ENCODE measurements at places on chromosomes 3 and 15.

- DNase-seq: no peak
These were observed 23.8 kb downstream of the NEDD4 start for GRCh38 chr15:55969582-55969981.

GRCh38 chr15:41647262-41647661, 12.9 kb upstream of the MGA start:
- DNase-seq: no peak

DNA sequence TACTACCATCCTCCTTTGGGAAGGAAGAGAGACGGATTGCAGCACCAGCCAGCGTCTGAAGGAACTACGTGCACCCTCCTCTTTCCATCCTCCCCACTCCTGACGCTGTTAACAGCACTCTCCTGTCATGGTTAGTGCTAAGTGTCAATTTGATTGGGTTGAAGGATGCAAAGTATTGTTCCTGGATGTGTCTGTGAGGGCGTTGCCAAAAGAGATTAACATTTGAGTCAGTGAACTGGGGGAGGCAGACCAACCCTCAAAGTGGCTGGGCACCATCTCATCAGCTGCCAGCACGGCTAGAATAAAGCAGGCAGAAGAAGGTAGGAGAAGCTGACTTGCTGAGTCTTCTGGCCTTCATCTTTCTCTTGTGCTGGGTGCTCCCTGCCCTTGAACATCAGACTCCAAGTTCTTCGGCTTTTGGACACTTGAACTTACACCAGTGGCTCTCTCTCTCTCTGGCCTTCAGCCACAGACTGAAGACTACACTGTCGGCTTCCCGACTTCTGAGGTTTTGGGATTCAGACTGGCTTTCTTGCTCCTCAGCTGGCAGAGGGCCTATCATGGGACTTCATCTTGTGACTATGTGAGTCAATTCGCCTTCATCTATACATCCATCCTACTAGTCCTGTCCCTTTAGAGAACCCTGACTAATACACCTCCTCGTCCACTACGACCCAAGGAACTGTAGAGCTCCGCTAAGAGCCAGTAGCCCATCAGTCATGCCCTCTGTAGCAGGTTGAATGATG, 128.2 kb upstream of the HES1 start:
- DNase-seq: no peak

DNA sequence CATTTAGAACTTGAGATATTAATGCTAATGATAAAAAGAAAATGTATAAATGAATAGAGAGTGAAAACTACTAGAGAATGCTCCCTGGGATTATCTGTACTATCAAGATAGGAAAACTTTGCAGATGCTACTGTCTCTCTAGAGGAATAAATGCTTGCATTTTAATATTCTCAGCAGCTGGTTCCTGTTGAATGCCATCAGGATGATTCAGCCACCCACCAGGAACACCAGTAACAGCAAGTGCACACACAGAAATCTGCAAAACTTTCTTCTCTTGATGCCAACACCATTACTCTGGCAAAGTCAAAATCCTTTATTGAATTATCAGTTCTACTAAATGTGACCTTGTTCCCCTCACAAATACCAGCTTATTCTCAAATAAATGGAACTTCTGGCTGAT, 148.4 kb downstream of the TIGIT start:
- DNase-seq: no peak

GRCh38 chr3:181464033-181464694, 247.6 kb upstream of the SOX2 start:
- no peak for DNase-seq

- no peak for DNase-seq
These were observed 36.8 kb downstream of the TLE3 start for GRCh38 chr15:70060993-70061305.

- DNase-seq: no peak
These were observed 15.1 kb upstream of the PRICKLE2 start for GRCh38 chr3:64240396-64240795.

DNA sequence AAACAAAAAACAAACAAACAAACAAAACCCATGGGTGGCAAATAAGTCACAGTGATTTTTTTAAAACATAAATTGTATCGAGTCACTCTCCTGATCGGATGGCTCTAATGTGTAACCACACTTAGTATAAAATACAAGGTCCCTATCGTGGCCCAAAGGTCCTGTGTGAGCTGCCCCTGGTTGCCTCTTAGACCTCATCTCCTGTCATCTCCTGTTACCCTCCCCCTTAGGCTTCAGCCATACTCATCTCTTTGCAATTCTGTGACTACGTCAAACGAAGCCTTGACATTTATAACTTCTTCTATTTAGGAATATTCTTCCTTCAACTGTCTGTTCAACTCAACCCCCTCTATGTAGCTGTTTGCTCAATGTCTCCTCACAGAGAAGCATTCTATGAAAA, 43.9 kb upstream of the TTBK2 start:
- DNase-seq: no peak

DNA sequence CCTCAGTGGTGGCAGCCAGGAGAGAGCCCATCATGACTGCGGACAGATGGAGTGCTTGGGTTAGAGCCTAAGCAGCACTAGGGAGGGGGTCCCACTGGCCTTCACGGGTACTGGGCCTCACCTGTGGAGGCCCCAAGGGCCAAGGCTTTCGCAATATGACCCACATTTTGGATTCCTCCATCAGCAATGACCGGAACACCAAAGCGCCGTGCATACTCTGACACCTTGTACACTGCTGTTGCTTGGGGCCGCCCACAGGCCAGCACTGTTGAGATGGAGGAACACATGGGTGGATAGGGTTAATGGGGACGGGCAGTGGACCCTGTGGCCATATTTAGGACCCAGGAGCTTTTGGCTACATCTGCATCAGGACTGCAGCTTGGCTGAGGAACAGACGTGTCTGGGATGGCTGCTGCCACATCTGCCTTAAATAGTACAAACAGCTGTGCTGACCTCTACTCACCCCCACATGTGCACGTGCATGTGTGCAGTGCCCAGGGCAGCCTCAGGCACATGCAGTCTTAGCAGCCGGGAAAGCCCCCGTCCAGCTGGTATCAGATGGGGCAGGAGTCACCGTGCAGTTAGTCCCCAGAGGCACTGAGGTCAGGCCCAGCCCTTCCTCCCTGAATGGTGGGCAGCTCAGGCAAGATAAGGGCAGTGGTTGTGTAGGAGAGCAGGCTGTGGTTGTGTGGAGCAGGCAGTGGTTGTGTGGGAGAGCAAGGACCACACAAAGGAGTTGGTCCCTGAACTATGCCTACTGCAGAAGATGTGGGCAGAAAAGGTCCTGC, 3.3 kb downstream of the NDUFAF3 start:
- DNase-seq: no peak

DNA sequence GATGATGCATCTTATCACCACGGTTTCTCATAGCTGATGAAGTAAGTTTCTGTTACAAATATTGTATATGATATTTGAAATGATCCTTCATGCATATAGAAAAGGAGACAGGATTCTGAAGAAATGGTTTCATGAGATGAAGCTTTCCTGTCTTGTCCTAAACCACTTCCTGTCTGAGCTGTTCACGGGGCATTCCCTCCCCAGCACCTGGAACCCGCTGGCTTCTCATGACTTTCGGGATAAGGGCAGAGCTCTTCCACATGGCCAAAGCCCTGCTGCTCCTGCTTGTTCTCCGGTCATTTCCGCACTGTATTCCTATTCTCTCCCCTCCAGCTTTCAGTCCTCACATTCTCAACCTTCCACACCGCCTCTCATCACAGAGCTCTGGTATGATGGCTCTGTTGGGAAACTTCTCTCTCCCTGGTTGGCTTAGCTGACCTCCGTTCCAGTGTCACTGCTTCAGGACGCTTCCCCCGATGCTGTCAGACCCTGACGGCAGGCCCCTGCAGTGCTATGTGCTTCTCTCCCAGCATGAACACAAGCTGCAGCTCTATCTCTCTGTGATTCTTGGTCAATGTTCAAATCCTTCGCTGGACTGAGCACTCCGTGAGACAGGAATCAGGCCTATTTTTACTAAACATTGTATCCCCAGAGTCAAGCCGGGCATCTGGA, 86.9 kb upstream of the HERC1 start:
- DNase-seq: no peak

- no peak for DNase-seq
These were observed 47.0 kb downstream of the MAP2K1 start for GRCh38 chr15:66433726-66434125.

DNA sequence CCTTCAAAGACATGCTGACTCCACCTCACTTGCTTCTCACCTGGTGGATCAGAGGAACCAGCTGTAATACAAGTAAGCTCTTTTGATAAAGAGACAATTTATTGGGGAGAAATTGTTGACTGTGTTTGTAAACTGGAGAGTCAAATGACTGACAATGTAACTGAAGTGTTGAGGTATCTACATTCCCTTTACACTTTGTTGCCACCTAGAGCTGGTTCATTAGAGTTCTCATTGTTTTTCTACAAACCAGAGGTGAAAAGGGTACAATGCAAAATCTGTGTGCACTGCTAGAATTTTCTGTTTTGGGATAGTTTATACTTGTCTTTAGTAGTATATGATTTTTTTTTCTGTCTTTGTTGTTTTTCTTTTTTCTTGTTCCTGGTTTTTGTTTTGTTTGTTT, 8.7 kb upstream of the LRRC58 start:
- DNase-seq: no peak

- no peak for DNase-seq
These were observed 348.6 kb downstream of the NLGN1 start for GRCh38 chr3:173745952-173746682.

DNA sequence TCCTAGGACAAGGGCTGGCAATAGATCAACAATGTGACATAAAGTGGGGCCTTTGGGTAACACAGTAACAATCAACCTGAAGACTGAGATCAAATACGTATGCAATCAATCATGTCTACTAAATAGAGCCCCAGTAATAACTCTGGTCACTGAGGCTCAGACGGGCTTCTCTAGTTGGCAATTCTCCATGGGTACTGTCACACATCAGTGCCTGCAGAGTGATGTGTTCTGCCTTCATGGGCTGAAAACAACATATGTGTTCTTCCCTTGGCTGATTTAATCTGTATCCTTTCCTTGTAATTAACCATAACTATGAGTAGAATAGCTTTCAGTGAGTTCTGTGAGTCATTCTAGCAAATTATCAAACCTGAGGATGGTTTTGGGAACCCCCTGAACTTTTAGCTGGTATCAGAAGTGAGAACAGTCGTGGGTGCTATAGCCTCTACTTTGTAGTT, 113.6 kb downstream of the TMCO5A start:
- no peak for DNase-seq

GRCh38 chr3:101141135-101141534, 147.9 kb upstream of the ABI3BP start:
- no peak for DNase-seq

DNA sequence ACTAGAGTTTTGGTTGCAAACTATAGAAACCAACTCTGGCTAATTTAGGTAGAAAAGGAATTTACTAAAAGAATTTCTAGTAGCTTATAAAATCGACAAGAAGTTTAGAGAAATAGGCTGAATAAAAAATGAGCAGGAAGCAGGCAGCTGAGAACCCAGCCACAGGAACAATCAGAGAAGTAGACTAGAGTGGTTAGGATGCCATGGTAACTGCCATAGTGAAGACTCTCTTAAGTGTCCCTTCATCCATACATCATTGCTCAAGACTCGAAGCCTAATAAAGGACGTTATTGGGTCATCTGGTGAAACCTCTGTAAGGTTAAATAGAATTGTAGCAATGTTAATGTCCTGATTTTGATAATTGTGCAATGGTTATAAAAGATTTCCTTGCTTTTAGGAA, 13.8 kb downstream of the AVEN start:
- no peak for DNase-seq

GRCh38 chr15:87671289-87671688, 585.2 kb downstream of the NTRK3 start:
- no peak for DNase-seq

DNA sequence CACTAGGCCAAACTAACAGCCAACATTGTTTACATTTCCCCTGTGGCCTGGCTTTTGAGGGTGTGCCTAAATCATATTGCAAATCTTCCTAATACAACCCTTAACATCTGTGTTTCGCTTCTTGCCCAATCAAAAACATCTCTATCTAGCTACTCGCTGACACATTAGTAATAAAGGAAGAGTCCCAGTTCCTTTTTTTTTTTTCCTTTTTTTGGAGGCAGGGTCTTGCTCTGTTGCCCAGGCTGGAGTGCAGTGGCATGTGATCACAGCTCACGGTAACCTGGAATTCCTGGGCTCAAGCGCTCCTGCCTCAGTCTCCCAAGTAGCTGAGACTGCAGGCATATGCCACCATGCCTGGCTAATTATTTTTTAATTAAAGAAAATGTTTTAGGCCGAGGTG, 2.1 kb upstream of the SRPRB start:
- DNase-seq: no peak

GRCh38 chr3:53258600-53259426, 3.0 kb upstream of the TKT start:
- peak; percentile 45 for DNase-seq

DNA sequence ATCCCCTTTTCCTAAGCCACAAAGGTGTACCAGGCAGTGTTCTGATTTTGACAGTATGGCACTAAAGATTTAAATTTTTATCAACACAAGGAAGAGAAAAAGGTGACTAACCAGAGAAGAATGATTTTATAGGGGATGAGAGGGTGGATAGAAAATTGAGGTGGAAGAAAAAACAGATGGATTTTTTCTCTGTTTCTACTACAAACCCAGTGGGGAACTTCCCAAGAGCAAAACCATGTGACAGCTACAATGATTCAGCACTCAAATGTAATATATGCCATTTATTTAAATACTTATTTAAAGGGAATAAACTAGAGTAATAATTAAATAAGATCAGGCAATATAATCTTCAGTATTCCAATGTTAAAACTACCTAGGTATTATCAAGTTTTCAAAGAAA, 11.1 kb downstream of the DCUN1D1 start:
- no peak for DNase-seq

DNA sequence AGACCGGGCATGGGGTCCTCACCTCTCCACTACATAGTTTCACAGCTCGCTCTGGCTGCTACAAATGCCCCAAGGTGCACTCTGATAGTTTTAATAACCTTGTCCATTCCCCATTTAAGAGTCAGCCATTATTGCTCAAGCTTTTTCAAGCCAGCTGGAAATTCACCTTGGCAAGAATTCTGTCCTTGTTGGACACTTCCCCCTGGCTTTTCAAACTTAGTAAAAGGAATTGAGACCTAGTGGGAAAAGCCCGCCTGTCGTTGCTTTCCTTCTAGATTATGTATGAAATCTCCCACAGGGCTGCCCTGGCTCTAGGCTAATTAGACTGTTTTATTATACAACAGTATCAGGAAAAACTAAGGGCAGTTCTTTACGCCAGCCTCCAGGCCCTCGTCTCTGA, 293.7 kb upstream of the GADL1 start:
- DNase-seq: no peak

DNA sequence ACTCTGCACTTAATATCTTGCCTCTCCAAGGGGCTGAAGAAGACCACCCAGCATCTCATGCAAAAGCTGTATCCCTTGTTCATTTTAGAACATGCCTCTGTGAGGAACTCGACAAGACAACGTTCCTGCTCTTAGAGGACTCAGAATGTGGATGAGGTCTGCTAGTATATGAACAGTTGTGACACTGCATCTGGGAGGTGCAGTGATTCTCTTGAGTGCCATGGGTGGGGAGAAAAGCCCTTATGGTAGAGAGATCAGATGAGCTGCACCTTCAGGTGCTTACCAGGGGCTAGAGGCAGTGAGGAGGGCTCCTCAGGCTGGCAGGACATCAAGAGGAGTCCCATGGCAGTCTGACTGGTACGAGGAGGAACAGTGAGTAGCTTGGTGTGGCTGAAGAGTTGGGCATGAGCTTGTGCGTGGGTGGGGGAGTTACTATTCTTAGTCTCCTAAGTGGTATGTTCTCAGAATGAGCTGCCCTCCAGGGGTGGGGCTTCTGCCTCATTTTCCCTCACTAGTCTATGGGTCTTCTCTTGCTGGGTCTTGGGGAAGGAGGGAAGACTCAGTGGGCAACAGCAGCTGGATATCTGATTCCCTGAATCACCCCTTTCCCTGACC, 56.7 kb upstream of the ATP2B2 start:
- DNase-seq: no peak

All from posterior cingulate gyrus (tissue), 11 donors.